HuH-7 (cell line): ENCODE measurements at places on chromosomes 5 and 9.

DNA sequence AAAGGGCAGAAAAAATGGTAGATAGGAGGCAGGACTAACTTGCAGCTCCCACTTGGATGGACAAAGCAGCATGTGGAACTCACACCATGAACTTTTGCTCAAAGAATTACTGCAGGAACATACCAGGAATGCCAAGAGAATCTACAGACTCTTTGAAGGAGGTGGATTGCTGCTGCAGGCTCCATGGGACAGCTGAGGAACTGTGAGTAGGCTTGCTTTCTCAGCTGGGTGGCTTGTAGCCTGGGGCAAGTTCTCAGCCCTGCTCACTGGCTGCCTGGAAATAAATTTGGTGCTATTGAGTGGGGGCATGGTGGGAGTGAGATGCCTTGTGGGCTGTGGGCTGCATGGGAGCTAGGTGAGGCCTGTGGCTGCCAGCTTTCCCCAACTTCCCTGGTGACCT lies 574.5 kb downstream of the PRELID2 start:
- no peak for DNase-seq

DNA sequence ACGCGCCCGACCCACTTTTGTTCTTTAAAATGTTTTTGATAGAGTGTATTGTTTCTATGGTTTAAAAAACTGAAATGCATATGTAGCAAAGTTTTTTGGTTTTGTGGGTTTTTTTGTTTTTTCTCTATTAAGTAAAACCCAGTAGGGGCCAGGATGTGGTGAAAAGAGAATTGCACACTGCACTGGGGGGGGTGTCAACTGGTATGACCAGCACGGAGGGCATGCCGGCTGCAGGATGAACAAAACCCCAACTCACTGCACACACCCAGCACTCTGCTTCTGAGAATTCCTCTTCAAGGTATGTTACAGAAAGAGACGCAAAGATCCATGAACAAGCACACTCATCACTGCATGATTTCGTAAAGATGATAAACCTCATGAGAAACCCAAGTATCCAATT lies 75.0 kb downstream of the STK10 start:
- no peak for DNase-seq

GRCh38 chr9:130519927-130520326 lies 59.5 kb upstream of the FUBP3 start:
- no peak for DNase-seq

GRCh38 chr9:96031366-96031824 lies 155.9 kb downstream of the ERCC6L2 start:
- DNase-seq, result no peak

DNA sequence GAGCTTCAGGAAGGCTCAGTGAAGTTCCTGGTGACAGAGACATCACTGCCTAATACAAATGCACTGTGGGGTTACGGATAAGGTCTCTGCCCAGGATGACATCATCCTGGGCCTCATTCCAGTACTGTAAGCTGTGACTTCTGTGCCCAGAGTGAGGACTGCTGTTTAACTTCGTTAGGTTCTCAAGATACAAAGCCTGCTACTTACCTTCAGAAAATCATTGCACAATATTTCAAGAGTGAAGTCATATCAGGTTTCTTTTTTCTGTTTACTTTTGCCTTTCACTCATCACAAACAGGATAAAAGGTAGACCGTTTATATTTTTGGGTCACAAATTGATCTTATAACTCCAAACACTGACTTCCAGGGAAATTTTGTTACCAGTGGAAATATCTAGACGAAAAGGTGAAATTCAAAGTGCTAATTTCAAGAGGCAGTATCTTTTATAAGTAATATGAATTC lies 241.2 kb downstream of the PIK3R1 start:
- DNase-seq, result no peak

DNA sequence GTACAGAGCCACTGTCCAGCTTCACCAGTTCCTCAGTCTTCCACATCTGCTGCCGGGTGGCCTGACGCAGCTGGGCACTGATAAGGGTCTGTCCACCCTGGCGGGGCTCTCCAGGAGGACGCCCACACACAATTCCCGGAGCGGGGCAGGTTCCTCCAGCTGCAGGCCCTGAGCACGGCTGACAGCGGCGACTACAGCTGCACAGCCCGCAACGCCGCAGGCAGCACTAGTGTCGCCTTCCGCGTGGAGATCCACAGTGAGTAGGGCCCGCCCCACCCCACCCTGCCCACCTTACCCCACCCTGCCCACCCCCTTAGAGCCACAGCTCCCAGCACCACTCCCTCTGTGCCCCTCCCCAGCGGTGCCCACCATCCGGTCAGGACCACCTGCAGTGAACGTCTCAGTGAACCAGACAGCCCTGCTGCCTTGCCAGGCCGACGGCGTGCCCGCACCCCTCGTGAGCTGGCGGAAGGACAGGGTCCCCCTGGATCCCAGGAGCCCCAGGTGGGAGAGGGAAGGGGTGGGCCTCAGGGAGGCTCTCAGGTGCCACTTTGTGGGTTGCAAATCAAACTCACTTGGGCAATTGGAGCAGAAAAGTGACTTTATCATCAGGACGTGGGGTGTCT lies 48.8 kb upstream of the ASS1 start:
- DNase-seq, result no peak

DNA sequence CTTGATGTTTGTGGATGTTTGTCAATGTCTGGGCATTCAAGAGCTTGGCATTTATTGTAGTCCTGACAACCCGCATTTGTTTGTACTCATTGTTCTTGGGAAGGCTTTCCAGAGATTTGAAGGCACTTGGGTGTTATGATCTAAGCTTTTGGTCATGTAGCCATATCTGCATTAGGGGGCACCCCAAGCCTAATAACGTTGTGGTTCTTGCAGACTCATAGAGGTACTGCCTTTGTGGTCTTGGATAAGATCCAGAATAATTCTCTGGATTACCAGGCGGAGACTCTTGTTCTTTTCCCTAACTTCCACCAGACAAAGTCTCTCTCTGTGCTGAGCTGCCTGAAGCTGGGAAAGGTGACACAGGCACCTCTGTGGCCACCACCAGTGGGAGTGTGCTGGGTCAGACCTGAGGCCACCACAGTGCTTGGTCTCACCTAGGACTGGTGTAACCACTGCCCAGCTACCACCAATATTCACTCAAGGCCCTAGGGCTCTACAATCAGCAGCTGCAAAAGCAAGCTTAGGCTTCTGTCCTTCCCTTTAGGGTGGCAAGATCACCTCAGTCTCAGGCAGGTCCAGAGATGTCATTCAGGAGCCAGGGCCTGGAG lies 144.4 kb upstream of the TAS2R1 start:
- no peak for DNase-seq

DNA sequence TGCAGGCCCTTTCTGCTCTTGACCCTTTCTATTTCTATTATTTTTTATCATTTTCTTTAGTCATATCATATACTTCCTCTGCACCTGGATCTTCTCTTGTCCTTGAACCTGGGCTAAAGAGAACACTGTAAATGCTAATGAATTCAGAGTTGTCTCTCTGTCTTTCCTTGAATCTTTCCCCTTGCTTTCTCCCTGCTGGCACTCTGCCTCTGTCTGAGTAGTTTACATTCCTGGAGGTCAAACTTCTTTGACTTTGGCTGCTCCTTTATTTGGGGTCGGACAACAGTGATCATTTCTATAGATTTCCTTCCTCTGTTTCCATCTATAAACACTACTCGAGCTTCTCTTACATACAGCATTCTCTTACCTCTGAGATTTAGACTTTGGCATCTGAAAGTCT lies 47.1 kb downstream of the IZUMO3 start:
- no peak for DNase-seq

GRCh38 chr5:34007201-34007620 lies 639 bp downstream of the AMACR start:
- DNase-seq, result no peak

DNA sequence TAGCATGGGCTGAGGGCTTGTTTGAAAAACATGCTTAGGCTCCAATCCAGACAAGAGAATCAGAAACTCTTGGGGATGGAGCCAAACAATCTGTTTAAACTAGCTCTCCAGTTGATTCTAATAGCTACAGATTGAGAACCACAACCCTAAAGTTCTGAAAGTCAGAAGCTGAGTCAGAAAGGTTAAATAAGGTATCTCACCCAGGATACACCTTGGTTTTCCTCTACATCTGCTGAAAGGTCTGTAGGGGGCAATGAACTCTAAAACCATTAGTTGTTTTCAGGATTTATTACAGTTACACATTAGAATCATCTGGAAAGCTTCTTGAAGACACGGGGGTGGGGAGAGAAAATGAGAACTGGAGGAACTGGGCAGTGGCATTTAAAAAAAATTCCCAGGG lies 5.7 kb downstream of the GFM2 start:
- no peak for DNase-seq

- DNase-seq, result no peak
Measured at GRCh38 chr5:154861946-154862345, 3.5 kb downstream of the CNOT8 start.

- no peak for DNase-seq
Measured at GRCh38 chr9:114844766-114845165, 38.9 kb upstream of the TNFSF15 start.

DNA sequence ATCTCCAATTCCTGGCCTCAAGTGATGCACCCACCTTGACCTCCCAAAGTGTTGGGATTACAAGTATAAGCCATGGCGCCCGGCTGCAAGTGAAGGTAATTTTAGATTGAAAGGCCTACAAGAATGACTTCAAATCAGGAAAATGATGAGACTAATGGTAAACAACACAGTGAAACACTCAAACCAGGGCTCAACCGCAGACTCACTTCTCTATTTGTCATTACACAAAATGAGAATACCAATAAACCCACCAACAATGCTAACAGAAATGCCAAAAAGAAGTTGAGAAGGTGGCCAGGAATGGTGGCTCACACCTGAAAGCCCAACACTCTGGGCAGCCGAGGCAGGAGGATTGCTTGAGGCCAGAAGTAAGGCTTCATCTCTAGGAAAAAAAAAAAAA lies 92.1 kb downstream of the UBAP2 start:
- DNase-seq, result no peak

- DNase-seq, result no peak
Measured at GRCh38 chr5:20959347-20959746, 971.3 kb upstream of the CDH18 start.

GRCh38 chr5:102664616-102665335 lies 90.3 kb upstream of the PAM start:
- no peak for DNase-seq

GRCh38 chr9:114007991-114008666 lies 70.0 kb downstream of the AMBP start:
- no peak for DNase-seq

GRCh38 chr9:90795084-90795483 lies 6.5 kb upstream of the SYK start:
- no peak for DNase-seq

DNA sequence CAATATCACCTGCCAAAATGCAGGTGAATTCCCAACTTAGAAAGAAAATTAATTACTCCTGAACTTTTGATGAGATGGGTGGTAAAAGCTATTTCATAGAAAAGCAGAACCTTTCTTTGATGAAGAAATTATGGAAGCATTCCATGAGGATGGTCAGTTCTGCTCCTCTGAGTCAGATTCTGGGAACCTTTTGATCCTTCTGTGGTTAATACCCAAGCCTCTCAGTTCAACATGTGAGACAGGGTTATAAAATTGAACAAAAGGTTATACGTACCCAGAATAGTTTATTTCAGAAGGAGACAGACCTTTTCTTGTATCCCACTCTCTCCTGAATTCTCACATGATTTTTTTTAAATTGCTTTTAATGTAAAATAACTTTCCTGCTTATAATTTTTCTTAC lies 767.6 kb upstream of the ADAMTS16 start:
- no peak for DNase-seq

DNA sequence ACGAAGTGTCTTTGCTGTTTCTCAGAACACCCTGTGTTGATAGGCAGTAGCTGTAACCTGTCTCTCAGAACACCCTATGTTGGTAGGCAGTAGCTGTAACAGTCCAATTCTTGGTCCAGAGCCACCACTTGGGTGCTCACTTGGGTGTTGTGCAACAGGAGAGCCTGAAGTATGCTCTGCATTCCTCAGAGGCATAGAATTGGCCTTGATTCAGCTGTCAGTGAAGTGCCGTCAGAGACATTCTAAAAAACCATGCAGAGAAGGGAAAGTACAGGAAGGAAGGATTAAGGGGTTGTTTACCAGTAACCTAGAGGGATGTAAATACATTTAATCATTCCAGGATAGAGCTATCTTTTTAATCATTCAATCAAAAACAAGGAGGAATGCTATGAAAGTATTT lies 231.2 kb downstream of the ARRDC3 start:
- DNase-seq, result no peak

GRCh38 chr5:148641735-148642134 lies 12.6 kb downstream of the HTR4 start:
- DNase-seq, result no peak

DNA sequence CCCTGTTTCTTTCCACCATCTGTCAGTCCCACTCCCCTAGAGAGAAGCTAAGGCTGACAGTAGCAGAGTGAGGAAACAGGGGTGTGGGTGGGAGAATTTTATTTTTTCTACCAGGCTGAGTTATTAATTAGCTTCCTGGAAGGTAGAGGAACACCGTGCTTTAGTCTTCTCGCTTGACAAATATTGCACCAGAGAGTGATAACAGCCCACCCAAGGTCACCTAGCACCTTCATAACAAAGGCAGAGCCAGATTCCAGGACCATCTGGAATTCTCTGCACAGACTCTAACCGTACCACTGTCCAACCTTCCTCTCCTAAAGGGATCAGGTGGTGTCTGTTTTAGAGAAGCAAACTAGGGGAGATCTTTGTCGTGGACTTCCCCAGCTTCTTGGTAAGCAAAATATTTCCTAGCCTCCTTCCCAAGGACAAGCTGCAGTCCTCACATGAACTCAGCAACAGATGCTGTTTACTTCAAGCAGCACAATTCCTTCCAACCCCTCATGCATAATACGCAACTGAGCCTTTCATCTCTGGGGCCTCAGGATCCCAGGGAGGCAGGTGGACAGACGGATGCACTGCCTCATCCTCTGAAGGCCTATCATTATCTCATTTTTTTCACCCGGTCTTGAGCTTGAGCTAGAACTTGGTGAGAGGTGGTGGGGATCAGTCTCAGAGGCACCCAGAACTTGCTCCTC lies 308.7 kb upstream of the BRINP1 start:
- no peak for DNase-seq

DNA sequence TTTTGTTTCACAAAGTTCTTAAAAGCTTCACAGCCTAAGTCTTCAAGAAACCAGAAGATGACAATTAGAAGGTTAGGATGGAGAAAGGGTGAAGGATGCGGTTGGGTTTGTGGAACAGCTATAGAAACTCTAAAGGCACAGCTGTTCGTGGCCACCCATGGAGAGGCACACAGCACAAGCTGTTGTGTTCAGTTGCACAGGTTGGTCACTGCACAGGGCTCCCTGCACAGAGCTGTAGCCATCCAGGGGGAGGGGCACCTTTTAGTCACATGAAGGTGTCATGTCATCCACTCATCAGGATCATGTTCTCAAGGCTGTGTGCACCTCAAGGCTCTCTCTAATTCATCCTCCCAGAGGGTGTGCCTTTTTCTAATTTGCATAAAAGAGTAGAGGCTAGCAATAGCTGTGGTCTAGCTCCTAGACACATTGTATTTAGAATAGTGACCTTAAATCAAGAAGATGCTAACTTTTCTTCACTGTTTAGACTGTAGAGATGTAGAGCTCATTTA lies 5.0 kb upstream of the RASGRF2 start:
- no peak for DNase-seq

- DNase-seq, result no peak
Measured at GRCh38 chr9:94127806-94128205, 43.5 kb downstream of the PTPDC1 start.

GRCh38 chr5:16750445-16750844 lies 133.6 kb upstream of the RETREG1 start:
- no peak for DNase-seq
